ENCODE measurements at places on chromosomes 3 and 15.

DNA sequence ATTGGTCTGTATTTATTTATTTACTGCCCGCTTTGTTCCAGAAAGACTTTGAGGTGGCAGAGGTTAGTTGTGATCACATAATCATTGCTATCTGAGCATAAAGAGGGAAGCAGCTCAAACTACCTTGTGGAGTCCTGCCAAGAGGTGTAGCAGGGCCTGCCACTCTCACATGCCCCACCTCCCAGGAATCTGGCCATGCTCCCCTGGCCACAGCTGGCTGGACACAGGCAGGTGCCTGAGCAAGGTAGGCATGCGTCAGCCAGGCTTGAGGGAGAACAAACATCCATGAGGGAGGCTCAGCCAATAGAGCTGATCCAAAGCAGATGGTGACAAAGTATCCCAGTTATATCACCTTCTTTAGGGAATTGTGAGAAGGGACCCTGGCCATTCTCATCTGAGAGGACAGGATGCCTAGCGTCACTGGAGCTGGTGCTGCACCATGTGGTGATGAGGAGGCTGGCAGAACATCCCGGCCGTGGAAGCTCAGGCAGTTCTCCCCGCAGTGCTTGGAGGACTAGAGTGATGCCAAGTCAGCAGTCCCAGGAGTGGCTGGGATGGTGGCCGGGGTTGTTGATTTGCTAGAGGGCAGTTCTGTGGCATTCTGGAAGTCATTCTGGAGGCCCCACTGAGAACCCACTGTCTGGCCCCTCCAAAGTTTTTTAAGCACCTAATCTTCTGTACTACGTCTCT lies 6.8 kb upstream of the POLG start:
- no peak for DNase-seq

DNA sequence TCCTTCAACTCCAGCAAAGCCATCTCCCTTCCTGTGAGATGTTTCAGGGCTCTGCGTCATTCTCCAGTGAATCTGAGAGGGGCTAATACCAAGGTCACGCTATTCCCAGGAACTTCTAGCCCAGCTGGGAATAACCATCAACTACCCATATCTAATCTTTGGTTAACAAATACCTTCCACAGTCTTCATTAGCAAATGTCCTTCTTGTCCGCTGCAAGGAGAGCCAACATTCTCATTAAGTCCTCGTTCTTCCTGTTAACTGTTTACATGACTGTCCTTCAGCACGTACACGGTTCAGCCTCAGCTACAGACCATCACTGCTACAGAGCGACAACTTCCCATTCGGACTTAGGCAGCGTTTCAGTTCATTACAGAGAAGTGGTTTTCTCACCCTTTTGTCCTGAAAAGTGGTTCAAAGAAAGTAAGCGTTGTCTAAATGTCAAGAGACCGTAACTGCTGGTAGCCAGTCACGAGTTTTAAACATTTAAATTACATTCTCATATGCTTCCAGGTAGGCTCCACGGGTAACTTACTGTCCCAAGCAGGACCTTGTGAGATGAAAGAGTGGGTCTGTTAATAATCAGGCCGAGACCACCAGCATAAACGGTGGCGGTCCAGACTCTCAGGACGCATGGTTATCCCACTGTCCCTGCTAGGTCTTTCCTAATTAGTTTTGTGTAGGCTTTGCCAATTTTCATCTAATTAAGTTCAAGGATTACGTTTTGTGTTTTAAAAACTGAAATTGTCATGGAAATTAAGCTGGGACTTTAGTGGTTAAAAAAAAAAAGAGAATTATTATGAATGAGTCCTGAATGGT lies 63.8 kb downstream of the CHSY1 start:
- no peak for DNase-seq

DNA sequence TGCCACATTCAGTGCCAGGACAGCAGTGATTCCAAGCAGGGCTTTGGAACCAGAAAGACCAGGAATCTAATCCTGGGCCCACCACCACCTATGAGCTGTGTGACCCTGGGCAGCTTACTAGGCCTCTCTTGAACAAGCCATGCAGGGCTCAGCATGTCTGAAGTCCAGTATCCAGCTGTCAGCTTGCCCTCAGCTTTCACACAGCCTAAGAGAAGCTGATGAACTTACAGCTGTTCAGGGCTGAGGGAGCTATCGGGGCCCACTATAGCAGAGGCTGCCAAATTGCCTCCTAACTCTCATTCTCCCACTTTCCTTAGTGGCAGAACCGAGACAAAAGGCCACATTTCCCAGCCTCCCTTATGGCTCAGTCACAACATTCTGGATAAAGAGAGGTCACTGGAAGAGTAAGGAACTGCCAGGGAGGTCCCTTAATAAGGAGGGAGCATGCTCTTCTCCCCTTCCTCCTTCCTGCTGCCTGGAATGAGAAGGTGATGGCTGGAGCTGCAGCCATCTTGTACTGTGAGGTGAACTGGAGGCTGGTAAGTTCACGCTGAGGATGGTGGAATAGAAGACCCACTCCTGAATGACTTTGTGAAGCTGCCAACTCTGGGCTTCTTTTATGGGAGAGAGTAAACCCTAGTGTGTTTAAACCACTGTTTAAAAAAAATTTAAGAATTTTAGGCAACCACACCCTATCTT lies 34.5 kb downstream of the FEM1B start:
- DNase-seq, result no peak

- peak; percentile 72 for DNase-seq
Measured at GRCh38 chr3:99772671-99773070, 45.0 kb upstream of the CMSS1 start.

GRCh38 chr3:42702982-42703694 lies 540 bp upstream of the HHATL start:
- no peak for DNase-seq

- DNase-seq, result no peak
Measured at GRCh38 chr3:128624526-128625138, 26.0 kb downstream of the RPN1 start.

DNA sequence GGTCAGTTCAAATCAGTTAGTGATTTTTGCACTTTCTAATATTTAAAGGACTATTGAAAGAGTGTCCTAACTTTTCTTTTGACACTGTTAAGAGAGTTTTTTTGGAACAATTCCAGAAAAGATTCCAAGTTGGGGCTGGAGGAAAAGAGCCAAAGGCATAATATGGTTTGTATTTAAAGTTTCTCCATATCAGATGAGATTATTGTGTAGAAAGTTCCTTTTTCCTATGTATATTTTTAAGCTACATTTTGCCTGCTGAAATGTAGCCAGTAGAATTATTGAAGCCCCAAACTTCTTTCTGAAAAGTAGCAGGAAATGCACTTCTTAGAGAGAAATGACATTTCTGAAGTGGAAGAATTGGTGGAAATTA lies 136.5 kb upstream of the TSC22D2 start:
- DNase-seq, result no peak

DNA sequence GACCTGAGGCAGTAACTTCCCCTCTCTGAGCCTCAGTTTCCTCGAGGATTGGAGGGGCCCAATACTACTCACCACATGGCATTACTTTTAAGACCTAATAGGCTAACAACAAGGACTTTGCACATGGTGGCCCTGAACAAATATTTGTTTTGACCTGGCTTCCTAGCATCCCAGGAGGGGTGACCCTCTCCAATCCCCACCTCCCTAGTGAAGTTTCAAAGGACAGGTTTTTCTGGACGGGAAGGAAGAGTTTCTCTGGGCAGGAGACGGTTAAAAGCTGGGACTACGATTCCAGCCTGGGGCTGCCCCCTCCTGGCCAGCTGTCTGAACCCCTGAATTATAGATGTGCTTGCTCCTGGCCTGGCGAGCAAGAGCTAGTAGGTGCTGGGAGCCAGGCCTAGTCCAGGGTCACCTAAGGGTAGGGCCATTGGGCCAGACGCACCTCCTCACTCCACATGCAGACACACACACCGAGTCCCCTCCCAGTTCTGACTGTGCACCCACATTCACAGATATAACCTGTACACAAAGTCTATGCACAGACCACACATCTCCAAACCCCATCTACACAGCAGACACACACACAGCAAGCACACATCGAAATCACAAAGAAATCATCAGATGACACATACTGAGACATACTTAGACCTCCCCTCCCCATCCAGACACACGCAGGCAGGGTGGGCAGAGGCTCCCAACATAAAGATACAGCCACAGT lies 2.7 kb upstream of the ISL2 start:
- DNase-seq, result peak; percentile 53

- no peak for DNase-seq
Measured at GRCh38 chr3:8712908-8713255, 20.7 kb upstream of the CAV3 start.

DNA sequence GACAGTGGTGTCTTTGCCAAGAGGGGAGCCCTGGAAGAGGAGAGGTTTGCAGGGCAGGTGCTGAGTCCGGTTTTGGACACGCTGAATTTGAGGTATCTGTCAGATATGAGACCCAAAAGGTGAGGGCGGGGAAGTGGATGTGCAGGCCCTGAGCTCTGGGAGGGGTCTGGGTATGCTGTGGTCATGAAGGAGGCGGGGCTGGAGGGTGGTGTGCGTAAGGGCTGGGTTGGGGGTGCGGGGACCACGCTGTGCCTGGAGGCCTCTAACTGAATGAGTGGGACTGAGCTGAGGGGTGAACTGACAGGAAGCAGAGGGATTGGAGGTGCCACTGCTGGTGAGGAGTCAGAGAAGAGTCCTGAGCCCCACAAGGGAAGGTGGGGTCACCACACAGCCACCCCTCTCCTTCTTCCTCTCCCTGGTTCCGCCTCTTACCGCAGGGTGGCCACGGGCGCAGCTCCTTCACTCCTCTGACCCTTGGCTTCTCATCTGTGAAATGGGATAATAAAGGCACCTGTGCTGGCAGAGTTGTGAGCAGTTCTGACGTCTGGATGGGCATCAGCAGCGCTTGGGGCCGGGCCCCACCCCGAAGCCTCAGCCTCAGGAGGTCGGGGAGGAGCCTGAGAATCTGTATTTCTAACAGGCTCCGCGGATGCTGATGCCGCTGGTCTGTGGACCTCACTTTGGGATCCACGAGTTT lies 28.8 kb downstream of the PSTPIP1 start:
- DNase-seq, result no peak

- DNase-seq, result peak; percentile 44
Measured at GRCh38 chr3:187197335-187197649, at the start of gene RTP1. Gene RTP1, plus strand, starts transcription at chr3:187197486. Its CDS starts 30 bp downstream, at chr3:187197516.

- DNase-seq, result no peak
Measured at GRCh38 chr3:123158330-123158729, 43.4 kb upstream of the SEC22A start.

DNA sequence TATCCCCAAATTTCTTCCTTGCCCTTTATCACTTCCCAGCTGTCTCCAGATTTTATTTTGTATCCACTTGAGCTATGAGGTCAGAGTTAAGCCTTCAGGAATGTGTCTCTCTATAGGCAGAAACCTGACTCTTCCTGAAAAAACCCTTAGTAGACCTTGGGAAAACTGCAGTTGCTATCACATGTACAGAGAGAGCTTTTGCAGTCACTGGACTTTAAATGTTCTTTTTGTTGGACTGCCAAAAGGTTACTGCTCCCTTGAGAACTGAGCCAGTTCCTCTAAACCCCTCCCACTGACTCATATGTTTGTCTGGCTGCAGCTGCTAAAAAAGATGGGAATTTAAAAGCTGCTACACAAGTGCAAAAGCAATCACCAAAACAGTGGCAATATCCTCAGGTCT lies 169.1 kb upstream of the CCDC54 start:
- DNase-seq, result peak; percentile 4

DNA sequence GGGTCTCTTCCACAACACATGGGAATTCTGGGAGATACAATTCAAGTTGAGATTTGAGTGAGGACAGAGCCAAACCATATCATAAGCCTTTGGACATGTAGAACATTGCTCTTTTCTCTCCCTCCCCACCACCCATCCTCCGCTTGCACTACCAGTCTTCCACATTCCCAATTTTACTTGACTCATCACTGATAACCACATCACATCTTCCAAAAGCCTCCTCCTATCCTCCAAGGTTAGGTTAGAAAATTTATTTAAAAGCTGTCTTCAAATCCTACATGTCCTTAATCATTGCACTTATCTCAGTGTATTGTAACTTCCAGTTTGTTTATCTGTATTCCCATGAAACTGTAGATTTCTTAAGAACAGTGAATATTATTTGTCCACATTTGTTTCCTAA lies 10.4 kb downstream of the ZBED2 start:
- no peak for DNase-seq

DNA sequence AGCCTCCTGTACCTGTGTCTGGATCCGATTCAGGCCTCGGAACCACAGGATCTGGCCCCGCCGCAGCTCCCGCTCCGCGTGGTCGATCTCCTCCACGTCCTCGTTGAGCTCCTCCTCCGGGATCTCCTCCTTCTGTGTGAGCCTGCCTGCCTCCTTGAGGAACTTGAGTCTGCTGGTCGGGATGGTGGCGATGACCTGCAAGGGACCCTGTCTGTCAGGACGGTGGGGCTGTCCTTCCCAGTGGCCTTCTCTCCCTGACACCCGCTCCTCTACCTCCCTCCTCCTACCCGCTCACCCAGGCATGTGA lies 17.2 kb upstream of the SEC13 start:
- no peak for DNase-seq

GRCh38 chr3:12839156-12839946 lies 2.0 kb downstream of the RPL32 start:
- DNase-seq, result no peak

DNA sequence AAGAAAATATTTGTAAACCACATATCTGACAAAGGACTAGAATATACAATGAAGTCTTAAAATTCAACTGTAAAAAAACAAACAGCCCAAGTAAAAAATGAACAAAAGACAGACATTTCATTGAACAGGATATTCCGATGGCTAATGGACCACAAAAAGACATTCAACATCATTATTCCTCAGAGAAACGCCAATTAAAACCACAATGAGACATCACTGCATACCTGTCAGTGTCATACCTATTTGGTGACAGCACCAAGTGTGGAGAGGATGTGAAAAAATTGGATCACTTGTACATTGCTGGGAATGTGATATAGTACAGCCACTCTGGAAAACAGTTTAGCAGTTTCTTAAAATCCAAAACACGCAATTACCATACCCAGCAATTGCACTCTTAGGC lies 29.9 kb upstream of the TJP1 start:
- DNase-seq, result no peak

DNA sequence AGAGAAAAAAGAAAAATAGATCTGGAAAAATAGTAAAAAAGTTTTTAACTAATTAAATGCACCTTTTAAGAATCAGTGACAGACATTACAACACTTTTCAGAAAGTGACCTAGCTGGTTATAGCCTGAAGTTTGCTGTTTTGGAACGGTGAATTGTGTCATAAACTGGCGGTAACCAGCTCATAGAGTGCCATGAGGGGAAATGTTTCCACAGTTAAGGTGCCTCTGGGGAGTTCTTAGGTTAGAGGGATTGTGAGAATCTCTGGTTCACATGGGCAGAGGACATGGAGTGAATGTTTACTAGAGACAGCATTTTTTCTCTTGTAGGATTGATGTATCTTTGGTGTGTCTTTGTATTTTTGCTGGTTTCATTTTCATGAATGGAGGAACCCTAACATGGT lies 2.8 kb downstream of the TBC1D23 start:
- no peak for DNase-seq
